Esophagus mucosa (tissue), 1 donor: ENCODE measurements at places on chromosomes 1 and 21.
A peak's percentile ranks its signal among the peaks of the same experiment; 100 is the strongest.

GRCh38 chr1:25973610-25974321, 24.1 kb downstream of the PAFAH2 start:
- ATAC-seq = no peak

DNA sequence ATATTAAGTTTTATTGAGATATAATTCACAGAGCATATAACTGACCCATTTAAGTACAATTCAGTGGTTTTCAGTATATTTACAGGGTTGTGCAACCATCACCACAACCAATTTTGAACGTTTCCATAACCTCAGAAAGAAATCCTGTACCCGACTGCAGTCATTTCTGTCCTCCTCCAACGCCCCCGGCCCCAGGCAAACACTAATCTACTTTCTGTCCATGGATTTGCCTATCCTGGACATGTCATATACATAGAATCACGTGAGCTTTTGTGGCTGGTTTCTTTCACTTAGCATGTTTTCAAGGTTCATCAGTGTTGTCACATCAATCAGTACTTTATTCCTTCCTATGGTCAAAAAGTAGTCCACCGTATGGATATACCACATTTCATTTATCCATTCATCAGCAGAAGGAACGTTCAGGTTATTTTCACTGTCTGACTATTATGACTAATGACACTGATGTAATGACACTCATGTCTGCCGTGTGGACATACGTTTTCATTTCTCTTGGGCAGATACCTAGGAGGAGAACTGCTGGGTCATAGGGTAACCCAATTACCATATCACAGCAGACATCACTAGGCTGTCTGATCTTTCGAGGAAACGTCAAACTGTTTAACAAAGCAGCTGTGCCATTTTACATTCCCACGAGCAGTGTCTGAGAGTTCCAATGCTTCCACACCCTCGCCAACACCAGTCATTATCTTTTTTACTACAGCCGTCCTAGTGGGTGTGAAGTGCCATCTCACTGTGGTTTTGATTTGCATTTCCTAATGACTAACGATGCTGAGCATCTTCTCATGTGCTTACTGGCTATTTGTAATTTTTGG, 30.8 kb downstream of the MRPL37 start:
- no peak for ATAC-seq

- ATAC-seq = no peak
Observed at GRCh38 chr1:208179961-208180409, 64.2 kb downstream of the PLXNA2 start.

GRCh38 chr1:248243204-248243603, 12.0 kb downstream of the OR2M4 start:
- no peak for ATAC-seq

- no peak for ATAC-seq
Observed at GRCh38 chr1:231019711-231020110, 20.3 kb downstream of the FAM89A start.

GRCh38 chr1:208475449-208475848, 231.3 kb upstream of the PLXNA2 start:
- peak; percentile 67 for ATAC-seq

DNA sequence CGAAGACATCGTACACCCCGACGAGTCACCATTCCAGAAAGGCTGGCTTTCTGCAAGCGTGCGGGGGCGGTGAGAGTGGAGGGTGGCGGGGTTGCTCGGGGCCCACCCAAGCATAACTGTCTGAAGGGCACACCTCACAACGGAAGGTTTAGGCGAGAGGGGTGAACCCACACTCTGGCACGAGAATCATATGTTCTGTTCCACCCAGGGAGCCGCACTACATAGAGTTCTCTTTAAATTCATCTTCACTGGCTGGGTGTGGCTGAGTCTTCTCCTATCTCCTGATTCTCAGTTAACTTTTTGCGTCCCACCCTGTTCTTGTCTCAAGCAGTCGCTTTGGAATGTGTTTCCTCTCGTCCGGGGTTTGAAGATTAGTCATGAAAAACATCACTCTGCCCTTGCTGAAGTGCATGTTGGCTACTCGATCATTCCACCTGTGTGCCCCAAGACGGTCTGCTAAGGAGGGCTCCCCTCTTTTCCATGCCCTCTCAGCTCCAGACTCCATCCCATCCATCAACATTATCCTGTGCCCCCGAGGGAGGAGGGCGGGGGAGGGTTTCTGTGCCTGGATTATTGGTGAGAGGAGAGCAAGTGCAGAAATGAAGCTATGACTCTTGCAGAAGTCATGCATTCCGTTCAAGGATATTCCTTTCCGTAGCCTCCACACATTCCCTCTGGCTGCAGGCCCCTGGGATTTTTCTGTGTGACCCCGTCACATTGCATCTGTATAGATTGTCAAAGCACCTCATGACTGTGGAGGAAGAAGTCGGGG, 53.5 kb upstream of the CD34 start:
- no peak for ATAC-seq
